Uterine smooth muscle cell (primary cell): ENCODE measurements at places on chromosomes 5 and 9. TPM values are rescaled to one million over a fixed set of nuclear protein-coding genes. Genes with fewer than 3 reads are reported as not detected.

Gene KCTD16
- total RNA-seq: 0.33 and 1.00 TPM in 2 replicates

Gene SLC1A3
- total RNA-seq: 0.37 and 2.1 TPM in 2 replicates

Gene SPINK13
- total RNA-seq: 0.22 and 0.37 TPM in 2 replicates

Gene CTNND2
- total RNA-seq: not detected in 2 replicates

Gene SAPCD2
- 7.1 and 18.6 TPM in 2 replicates for total RNA-seq

Gene IFNA7
- not detected in 2 replicates for total RNA-seq

Gene GARNL3
- total RNA-seq: 3.3 and 5.1 TPM in 2 replicates

Gene ARHGEF39
- total RNA-seq: 0.87 and 4.4 TPM in 2 replicates

Gene CDH12
- total RNA-seq: not detected in 2 replicates

Gene CEL
- total RNA-seq: 0.12 TPM in 1 of 2 replicates, not detected in the other

Gene FOXD1
- 3.2 and 3.5 TPM in 2 replicates for total RNA-seq

Gene GABRA6
- total RNA-seq: not detected in 2 replicates

Gene EIF4E1B
- total RNA-seq: not detected in 2 replicates

Gene RFK
- total RNA-seq: 23.9 and 25.5 TPM in 2 replicates

Gene APBA1
- total RNA-seq: 9.2 and 14.4 TPM in 2 replicates

Gene PCDHGA7
- 1.3 and 4.0 TPM in 2 replicates for total RNA-seq

Gene CAPSL
- not detected in 2 replicates for total RNA-seq

Gene TMEM252
- 0.12 TPM in 1 of 2 replicates, not detected in the other for total RNA-seq

Gene KLF4
- total RNA-seq: 3.3 and 10.9 TPM in 2 replicates
